ENCODE measurements at places on chromosomes 3 and 15.

DNA sequence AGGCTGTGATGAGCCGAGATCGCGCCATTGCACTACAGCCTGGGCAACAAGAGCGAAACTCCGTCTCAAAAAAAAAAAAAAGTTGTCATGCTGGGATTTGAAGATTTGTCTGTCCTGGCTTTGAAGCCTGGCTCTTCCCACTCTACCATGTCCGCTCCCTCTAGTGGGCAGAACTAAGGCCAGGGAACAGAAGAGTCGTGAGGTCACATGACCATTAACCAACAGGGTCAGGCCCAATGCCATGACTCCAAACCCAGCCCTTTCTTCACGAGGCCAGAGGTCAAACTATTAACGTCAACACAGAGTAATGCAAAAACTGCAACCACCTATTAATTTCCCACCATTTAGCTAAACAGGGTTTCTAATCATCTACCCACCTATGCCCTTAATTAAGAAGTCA, 212.1 kb downstream of the ADAMTS17 start:
- DNase-seq, result no peak

DNA sequence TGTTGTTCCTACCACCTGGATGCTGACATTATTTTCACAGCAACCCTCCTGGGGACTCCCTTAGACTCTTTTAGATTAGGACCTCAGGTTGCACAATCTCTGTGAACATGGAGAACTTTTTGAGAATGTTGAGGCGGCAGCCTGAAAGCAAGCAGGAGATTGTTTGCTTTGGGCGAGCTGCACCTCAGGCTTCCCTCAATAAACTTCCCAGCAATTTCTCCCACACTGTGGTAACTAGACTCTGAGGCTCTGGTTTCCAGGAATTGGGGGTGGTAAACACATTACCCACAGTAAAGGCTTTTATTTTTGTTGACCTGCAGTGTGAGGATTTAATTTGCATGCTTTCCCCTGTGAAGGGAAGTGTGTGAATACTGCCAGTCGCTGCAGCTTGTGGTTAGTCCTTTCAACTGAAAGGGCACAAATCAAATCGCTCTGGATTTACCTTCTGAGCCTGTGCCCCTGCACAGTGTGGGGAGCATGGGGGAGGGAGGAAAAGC, 35.2 kb upstream of the SIAH2 start:
- DNase-seq, result no peak

DNA sequence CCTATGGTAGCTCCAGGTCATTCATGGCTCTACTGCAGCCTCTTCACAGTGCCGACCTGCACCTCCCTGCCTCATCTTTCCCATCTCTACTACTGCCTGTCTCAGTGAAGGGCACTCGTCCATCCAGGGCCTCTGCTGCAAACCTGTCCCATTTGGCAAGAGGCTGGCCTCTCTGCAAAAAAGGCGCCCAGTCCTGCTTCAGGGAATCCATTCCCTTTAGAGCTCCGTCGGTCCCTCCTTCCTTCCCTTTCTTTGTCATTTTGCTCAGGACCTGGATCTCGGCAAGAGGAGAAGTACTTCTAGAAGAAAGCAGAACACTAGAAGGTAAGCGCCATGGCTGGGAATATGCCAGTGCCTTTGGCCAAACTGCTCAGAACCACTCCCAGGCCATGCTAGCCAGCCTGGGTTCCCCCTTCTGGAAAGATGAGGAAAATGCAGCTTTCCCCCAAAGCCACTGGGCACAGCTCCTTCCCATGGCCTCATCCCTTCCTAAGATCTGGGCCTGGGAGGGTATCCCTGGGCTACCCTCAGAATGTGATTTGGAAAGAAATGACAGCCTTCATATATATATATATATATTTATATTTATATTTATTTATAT, 6.4 kb upstream of the ISL2 start:
- DNase-seq, result no peak

- no peak for DNase-seq
Observed at GRCh38 chr15:25439369-25439836, 579 bp upstream of the UBE3A start.

GRCh38 chr3:13475871-13476590, 4.1 kb upstream of the HDAC11 start:
- DNase-seq, result peak; percentile 35

DNA sequence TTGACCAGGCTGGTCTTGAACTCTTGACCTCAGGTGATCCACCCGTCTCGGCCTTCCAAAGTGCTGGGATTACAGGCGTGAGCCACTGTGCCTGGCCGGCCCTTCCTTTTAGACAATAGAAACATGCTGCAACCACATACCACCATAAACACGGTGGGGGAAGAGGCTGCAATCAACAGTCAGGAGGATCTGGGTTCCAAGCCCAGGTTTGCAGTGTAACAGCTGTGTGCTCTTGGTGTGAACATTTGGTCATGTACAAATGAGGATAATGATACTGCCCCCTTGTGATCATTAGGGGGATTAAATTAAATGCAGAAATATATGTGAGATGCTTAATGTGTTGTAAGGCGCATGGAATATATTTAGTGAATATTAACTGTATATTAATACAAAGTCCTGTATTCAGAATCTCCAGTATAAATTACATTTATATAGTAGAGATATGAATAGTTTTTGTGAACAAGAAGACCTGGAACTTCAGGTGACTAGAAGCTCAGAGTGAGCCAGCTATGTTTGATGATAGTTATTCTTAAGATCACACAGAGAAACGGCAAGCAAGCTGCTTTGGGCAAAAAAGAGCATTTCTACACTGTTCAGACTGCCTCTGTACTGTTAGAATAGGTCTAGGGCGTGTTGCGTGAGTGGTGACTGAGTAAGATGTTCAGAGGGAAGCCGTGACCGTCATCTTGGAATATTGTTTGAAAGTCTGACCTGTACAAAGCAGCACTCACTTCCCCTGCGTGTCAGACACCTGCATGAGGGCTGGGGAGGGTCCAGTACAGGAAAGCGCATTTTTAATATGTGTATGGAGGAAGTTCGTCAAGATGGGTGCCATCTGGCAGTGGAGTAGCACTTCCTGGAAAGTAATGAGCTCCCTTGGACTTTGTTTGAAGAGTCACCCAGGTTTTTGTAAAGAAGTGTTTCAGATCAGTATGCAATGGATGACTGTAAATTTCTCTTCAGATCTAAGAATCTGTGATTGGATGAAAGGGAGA, 125.8 kb downstream of the PGPEP1L start:
- no peak for DNase-seq

DNA sequence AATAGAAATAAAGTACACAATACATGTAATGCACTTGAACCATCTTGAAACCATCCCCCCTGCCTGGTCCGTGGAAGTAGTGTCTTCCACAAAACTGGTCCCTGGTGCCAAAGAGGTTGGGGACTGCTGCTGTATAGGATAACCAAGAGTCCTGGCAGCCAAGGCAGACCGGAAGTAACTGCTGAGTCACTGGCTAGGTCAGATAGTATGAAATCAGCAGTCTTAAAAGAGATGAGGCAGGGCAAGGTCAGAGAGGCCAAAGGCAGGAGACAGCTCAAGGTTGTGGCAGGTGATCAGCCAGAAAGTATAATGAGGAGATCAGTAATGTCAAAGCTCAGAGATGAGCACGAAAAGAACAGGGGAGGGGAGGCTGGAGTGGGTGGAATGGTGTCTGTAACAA, 60.2 kb downstream of the MAP3K13 start:
- DNase-seq, result no peak

- no peak for DNase-seq
Observed at GRCh38 chr3:9201266-9201665, 48.2 kb downstream of the SRGAP3 start.

GRCh38 chr3:32613183-32613582, 42.5 kb upstream of the DYNC1LI1 start:
- DNase-seq, result no peak
